Stimulated activated CD4-positive, alpha-beta T cell treated with anti-CD3 and anti-CD28 coated beads, Interleukin-4, amount 100 ng/mL, for 24 hours (primary cell): ENCODE measurements at places on chromosomes 6 and 20.
A peak's percentile ranks its signal among the peaks of the same experiment; 100 is the strongest.

DNA sequence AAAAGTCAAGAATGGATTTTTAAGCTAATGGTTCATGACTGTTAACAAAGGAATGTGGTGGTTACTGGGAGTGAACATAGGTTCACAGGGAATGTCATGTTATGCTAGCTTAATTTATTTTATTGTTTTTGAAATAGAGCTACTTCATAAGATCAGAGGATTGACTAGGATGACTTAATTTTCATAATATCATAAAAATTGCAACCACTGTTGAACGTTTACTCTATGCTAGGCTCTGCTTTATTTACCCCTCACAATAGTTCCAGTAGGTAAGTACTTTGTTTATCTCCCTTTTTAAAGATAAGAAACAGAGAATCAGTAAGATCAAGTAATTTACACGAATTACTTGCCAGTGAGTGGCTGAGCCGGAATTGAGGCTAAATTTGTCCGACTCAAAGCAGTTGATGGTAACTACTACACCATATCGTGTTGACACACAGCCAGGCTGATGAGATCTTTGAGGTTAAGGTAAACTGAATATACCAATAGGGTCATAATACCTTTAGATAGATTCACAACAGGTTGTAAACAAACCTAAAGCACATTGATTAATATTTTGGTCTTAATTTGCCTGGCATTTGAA is 194.6 kb upstream of the CITED2 start:
- no peak for DNase-seq

GRCh38 chr6:105069821-105070445 is 109.9 kb downstream of the POPDC3 start:
- no peak for DNase-seq

DNA sequence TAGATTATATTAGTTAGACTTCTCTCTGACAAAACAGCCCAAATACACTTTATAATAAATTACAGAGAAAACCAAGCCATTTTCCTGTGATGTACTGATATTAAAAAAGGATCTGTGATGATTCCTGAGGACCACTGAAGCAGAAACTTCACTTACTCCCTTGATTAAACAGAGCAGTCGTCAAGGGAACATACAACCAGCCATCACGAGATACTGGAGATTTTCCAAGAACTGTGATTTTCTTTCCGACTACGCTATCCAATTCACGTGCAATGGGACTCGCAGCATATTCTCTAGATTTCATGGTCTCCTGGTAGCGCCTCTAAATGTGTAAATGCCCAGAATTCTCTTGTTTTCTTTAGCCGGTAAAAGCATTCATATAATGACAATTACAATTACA is 377.4 kb downstream of the PHF3 start:
- DNase-seq: no peak

DNA sequence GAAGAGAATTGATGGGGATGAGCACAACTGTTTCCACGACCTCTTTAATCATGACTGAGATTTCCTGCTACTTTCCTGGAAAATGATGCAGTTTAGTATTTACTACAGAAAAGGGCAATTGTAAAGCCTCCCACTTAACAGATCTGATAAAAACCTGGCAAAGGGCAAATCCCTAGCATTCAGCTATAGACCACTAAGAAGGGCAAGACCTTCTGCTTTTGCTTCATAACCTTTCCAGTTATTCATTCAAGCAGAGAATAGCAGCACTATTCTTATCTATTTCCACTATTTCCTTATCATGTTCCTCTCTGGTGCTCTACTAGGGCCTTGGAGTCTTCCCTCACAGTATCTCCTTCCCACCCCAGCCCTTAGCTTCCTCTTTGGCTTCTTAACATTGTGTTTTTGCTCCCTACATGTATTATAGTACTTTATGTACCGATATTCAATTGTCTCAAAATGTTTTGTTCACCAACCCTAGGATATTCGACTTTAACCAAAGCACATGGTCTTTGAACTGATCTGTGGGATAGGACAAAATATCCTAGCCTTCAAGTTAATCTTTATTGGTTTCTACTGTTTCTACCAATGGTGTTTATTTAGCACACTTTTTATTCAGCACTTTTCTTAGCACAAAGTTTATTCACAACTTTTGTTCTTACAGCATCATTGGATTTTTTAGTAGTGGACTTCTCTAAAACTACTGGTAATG is 32.7 kb upstream of the MANEA start:
- DNase-seq: no peak

DNA sequence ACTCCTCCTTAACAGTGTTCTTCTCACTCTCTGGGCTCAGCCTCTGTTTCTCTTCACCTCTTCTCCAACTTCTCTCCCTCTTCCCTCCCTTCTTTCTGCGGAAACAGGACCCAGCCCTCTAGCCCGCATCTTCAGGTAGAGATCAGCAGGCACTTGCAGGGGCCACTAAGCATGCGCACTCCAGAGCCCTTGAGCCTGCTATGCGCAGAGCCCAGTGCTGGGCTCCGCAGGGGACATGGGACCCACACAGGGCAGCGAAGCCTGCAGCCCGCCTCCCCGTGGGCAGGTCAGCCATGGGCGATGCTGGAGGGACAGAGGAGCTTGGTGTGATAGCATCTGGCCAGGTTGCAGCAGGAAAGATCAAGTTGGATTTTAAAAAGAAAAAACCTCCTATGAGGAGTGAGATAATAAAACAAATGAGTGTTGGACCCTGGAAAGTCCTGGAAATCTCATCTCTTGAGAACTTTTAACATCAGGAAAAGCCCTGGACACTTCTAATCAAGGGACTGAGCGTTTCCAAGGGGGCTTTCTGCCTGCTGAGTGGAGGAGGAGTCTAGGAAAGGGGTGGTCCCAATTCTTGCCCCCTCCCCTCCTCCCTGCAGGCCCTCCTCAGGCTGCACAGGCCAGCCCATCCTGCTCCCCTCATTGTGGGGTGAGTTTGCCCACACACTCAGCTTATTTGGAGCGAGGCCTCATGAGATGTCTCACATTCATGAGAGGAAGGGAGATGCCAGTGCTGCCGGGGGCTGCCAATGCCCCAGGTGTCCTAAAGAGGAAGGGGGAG is 71.9 kb downstream of the MDGA1 start:
- no peak for DNase-seq

- no peak for DNase-seq
Measured at GRCh38 chr6:52726741-52727535, 36.3 kb downstream of the GSTA2 start.

- DNase-seq: no peak
Measured at GRCh38 chr6:159463119-159463829, 229.8 kb downstream of the SOD2 start.

DNA sequence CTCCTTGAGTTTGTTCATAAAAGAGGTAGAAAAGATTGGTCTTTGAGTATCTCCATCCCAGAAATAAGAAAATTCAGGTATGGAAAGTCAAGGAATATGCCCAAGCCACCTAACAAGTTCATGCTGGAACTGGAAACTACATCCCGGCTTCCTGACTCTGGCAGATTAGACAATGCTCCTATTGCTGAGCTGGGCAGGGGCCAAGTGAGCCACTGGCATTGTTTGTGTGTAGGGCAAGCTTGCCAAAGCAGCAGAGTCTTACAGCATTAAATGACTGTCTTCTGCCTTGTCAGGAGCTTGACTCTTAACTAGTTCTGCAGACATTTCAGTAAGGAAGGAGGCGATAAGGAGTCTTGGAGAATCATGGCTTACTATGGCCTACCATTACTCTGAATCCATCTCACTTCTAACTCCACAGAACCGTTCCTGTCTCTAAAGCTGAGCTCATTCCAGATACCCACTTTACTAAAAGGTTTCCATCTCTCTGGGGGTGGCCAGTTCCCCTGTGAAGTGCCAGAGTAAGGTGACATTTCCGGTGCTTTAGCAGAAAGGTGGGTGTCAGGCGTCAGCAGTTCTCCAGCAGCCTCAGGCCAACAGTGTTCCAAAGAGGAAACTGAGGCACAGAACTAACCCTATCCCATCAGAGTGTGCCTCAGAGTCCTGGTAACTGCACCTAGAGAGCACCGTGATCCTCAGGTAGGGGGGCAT is 30.1 kb downstream of the PRDM1 start:
- DNase-seq: no peak

GRCh38 chr20:58026361-58026760 is 202.1 kb downstream of the ANKRD60 start:
- DNase-seq: no peak

DNA sequence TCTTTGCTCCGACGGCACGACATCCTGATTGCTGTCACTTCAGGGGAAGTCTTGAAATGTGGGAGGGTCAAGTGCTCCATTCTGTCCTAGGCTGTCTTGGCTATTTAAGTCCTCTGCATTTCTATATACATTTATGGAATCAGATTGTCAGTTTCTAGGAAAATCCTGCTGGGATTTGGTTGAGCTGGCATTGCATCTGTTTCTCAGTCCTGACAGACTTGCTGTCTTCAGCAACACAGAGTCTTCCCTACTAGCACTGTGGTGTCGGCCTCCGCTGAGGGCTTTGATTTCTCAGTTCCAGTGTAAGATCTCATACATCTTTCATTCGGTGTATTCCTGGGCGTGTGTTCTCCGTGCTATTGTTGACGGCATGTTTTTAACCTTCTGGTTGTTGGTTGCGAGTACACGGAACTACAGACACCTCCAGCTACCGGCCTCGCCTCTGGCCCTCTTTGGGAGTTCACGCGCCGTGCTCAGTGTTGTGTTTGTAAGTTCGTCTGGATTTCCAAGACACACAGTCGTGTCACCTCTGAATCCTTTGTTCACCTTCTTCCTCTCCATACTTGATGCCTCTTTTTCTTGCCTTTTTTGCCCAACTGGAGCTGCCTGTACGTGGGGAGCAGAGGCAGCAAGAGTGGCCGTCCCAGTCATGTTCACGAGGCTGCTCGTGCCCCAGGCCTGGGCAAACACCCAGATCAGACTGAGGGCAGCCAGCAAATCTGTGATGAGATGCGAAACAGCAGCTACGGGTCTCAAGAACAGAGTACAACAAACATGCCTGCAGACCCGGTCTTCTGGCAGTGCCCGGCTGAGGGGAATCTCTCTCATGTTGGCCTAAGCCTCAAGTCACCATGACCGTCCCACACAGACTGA is 92.8 kb downstream of the TAF4 start:
- DNase-seq: no peak

- DNase-seq: peak; percentile 92
Measured at GRCh38 chr6:109009236-109009961, 85.2 kb downstream of the SESN1 start.

DNA sequence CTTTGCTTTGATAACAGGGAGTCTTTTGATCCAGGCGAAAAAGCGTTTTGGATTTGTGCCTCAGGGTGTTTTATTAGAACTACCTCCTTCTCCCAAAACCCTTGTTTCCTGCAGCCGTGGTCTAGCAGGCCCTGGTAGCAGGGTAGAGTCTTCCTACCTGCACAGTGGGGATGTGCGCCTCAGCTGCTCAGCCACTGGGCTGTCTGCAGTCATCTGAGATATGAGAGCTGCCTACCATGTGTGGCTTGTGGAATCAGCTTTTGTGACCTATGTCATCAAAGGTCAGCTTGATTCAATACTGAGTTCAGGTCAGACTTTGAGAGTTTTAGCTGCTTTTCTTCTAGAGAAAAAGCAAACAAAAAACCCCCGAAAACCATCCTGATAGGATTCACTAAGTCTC is 279.5 kb downstream of the CLIC5 start:
- DNase-seq: no peak

- DNase-seq: no peak
Measured at GRCh38 chr6:11233673-11234573, 1.5 kb upstream of the NEDD9 start.

DNA sequence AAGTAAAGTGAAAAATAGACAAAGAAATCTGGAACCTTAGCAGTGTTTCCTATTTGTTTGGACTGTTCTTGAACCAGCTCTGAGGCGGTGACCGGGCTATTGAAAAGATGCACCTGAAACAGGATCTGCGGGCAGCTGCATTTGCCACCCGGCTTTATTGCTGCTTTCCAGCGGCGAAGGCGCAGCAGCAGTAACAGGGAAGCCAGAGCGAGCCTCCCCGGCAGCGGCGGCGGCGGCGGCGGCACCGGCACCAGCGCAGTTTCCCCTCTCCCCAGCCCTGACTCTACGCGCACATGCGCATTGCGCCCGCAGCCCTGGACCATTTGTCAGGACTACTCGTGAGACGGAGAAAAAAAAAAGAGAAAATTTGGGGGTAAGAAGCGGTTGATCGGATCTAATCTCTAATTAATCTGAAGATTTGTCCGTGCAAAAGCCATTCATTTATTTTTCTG is at the start of gene L3MBTL3:
L3MBTL3 (plus strand) TSS at position 290 of the 452 bp plus-strand sequence. CDS start 24,119 bp downstream, outside the sequence.
- peak; percentile 89 for DNase-seq

GRCh38 chr6:18055714-18056382 is 66.6 kb downstream of the NHLRC1 start:
- DNase-seq: no peak

- DNase-seq: no peak
Measured at GRCh38 chr6:111631903-111632460, 26.3 kb upstream of the TRAF3IP2 start.

GRCh38 chr6:24543683-24544082 is 48.9 kb downstream of the ALDH5A1 start:
- no peak for DNase-seq

- DNase-seq: no peak
Measured at GRCh38 chr20:59125332-59125731, 38.3 kb upstream of the ZNF831 start.

- DNase-seq: no peak
Measured at GRCh38 chr20:47782076-47782475, 3.2 kb downstream of the SULF2 start.

- no peak for DNase-seq
Measured at GRCh38 chr6:28326371-28326948, 9.5 kb downstream of the ZSCAN31 start.

GRCh38 chr6:166578536-166579236 is 7.8 kb downstream of the RAMACL start:
- no peak for DNase-seq

GRCh38 chr6:100620085-100620840 is 155.5 kb upstream of the SIM1 start:
- DNase-seq: no peak

- DNase-seq: no peak
Measured at GRCh38 chr6:168451805-168452517, 11.0 kb downstream of the SMOC2 start.

GRCh38 chr6:139882234-139882633 is 507.8 kb upstream of the CITED2 start:
- DNase-seq: no peak

DNA sequence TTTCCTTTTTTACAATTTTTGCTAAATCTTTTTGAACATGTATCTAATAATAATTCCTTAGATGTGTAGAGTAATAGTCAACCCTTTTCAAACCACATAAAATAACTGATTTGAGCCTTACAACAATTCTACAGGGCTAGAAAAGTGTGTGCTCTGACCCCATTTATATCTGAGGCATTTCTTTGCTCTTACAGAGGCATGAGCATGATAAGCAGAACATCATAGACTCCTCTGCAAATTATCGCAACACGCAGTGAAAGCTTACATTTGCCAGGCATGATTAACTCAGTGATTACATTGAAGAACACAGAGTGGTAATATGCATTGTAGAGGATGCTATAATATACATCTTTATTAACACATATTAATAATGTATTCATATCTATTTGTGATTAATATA is 120.4 kb downstream of the SIM1 start:
- DNase-seq: no peak

DNA sequence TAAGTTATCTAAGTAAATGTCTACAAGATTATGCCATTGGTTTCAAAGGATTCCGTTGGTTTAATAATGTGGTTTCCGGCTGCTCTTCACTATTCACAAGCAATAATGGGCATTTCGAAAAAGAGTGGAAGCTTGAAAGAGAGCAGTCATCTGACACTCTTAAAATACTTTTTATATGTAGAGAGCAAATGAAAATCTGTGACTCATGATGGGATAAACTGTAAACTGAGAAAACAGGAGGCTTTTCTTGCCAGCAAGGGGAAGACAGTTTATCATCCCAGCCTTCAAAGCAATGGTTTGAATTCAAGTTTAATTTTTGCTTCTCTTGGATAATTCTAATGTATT is 145.7 kb downstream of the KHDC1L start:
- no peak for DNase-seq
